ENCODE measurements at places on chromosomes 16 and 17.

- no peak for DNase-seq
These were observed 153.3 kb downstream of the WWOX start for GRCh38 chr16:78252757-78253156.

DNA sequence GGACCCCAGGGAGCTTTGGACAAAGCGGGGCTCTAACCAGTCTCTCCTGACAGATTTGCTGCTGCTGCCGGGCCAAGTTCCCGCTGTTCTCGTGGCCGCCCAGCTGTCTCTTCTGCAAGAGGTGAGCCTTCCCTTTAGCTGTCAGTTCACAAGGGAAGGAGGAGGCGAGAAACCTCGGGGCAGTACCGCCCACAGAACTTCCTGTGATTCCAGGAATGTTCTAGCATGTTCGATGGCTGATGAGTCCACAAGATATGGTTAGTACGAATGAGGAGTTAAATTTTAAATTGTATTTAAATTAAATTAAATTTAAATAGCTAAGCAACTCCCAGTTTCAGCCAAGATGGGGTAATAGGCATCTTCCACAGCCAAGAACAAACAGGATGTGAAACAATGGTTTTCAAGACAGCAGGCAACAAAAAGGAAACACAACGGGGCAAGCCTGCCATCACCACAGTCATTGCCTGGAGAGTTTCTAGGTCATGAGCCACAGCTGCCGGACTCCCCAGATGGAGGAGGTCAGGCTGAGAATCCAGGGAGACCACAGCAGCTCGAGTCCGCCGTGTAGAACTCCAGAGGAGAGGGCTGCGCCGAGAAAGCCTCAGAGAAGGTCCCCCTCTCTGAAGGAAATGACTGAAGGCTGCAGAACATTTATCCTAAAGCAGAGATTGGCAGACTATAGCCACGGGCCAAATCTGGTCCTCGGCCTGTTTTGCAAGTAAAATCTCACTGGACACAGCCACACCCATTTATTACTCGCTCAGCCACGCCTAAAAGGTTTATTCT is 9.5 kb upstream of the TCF25 start:
- no peak for DNase-seq

DNA sequence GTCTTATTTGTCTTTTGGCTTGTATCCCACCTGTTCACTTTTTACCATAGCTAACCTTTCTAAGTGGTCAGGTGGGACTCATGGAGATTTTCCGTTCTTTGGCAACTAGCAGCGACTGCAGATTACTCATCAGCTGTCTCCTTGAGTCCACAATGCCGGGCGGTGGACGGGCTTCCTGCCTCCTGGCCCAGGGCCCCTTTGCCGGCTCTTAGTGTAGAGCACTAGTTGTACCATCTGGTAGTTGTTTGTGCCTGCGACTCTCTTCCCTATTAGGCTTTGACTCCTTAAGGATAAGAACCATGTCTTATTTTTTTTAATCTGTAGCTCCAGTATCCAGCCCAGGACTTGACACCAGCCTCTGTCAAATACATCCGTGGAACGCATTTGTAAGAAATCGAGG is 399.9 kb downstream of the WWOX start:
- DNase-seq = no peak

DNA sequence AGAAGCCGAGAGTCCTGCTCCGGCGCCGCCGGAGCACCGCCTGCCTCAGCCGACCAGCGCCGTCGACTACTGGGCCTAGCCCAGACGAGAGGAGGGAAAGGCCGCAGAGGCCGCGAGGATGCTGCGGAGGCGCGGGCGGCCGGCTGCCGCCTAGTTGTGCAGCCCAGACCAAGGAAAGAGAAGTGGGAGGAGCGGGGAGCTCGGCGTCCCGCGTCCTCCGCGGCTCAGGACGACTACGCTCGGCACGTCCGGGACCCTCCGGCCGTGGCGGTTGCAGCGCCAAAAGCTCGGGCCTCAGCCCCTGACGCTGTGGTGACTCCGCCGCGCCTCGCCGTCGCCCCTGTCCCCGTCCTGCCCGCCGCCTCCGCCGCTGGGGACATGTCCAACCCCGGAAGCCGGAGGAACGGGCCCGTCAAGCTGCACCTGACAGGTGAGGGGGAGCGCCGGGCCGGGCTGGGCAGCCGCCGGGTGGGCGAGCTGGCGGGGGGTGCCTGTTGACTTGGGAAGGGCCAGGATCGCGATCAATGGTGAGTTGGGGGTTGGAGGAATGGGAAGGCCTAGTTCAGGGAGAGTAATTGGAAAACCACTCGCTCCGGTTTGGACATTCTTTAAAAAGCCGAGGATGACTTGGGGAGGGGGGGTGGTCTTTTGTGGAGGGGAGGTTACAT is 37.7 kb downstream of the RNF135 start:
- DNase-seq = no peak

DNA sequence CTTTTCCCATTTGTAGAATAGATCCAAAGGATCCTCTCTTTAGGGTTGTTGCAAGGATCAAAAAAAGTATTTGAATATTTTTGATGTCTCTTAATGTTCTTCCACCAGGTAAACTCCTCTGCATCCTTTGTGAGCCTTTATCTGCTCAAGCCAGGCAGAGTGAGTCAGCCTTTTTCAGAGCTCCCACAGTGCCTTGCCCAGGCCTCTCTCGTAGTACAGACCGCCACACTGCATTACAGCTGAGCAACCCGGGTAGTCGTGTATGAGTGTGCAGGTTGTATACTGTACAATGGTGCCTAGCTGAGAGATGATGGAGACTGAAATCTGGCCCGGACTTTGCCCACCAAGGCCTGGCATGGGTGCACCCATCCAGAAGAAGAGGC is 20.9 kb downstream of the RHBDL3 start:
- DNase-seq = no peak

- DNase-seq = no peak
These were observed 23.0 kb downstream of the USP6 start for GRCh38 chr17:5138616-5139457.

DNA sequence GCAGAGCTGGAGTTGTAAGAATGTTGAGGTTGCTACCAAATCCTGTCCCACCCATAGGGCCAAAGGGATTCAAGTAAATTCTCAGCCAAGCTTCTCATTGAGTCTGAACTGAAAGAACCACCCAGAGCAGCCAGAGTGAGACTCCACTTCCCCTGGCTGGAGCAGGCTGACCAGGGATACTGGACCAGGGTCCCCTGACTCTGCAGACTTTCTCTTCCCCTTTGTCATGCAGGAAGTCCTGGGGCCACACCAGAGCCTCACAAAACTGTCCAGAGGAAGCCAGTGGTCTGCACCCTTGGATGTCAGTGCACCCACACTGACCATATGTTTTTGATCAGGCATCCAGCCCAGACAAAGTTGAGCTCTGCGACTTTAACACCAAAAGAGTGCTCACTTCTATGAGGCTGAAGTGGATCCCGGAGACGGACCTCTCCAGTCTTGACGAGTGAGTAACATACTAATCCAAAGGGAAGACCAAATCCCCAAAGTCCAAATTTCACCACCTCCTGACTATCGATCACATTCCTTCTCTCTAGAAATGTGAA is 4.1 kb downstream of the NXN start:
- DNase-seq = no peak

DNA sequence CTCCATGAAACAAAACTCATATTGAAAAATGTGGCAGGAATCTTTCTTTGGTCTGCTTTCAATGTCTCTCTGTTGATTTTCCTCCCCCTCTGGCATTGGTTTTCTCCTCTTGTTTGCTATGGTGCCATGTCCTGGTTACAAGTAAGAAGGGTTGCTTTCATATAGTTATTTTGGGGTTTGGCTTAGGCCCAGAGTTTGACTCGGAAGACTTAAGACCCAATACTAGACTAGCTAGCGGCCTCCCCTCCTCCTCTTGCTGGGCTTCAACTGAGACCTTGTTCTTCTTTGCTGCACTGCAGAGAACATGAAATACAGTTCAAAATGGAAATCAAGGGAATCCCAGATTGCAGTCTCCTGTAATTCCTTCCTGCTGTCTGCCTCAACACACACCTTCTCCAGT is 30.0 kb upstream of the CLEC18A start:
- no peak for DNase-seq

Data from DMS 273 treated with DMSO at 0.1 percent for 48 hours (cell line).